Anterior cingulate cortex (tissue), 58 donors: ENCODE measurements at places on chromosomes 13 and 19.
A peak's percentile ranks its signal among the peaks of the same experiment; 100 is the strongest.

DNA sequence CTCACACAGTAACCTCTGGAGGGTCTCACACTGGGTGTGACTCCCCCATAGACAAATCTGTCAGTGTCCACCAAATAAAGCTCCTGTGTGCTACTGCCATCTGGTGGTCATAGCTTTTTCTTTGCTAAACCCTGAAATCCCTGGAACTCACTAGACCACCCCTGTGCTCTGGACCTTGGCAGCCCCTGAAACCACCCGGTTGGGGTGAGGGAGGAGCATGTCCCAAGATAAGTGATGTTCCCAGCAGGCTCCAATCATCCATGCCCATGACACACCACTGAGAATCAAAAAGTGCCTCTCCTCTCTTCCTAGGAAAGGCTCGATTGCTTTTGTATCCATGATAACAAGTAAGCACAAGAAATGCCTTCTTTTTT, 6.5 kb upstream of the HSD17B14 start:
- peak; percentile 6 for DNase-seq

DNA sequence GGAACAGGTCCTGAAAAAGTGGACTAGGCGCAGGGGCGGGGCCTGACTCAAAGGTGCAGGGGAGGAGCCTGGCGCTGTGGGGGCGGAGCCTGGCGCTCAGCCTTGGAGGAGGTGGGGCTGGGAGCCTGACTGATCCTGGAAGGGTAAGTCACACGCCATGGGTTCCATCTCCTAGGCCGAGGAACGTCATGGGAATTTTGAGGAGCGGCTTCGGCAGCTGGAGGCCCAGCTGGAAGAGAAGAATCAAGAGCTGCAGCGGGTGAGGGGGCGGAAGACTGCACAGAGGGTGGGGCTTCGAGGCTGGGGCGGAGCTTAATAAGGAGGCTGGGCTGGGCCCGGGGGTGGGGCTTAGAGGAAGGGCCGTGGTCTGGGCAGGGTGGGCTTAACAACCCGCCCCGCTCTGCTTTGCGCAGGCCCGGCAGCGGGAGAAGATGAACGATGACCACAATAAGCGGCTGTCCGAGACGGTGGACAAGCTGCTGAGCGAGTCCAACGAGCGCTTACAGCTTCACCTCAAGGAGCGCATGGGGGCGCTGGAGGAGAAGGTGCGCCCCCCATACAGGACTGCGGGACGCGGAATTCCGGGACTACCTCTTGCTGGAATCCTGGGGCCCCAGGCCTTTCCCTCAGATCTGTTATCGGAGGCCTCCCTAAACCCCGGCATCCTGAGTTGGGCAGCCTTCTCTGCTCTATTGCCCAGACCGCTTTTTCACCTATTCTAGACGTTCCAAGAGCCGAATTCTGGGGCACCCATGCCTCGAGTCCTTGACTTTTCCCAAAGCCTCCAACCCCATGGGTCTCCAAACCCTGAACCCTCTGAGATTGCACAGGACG, 14.5 kb downstream of the PPFIA3 start:
- no peak for DNase-seq

DNA sequence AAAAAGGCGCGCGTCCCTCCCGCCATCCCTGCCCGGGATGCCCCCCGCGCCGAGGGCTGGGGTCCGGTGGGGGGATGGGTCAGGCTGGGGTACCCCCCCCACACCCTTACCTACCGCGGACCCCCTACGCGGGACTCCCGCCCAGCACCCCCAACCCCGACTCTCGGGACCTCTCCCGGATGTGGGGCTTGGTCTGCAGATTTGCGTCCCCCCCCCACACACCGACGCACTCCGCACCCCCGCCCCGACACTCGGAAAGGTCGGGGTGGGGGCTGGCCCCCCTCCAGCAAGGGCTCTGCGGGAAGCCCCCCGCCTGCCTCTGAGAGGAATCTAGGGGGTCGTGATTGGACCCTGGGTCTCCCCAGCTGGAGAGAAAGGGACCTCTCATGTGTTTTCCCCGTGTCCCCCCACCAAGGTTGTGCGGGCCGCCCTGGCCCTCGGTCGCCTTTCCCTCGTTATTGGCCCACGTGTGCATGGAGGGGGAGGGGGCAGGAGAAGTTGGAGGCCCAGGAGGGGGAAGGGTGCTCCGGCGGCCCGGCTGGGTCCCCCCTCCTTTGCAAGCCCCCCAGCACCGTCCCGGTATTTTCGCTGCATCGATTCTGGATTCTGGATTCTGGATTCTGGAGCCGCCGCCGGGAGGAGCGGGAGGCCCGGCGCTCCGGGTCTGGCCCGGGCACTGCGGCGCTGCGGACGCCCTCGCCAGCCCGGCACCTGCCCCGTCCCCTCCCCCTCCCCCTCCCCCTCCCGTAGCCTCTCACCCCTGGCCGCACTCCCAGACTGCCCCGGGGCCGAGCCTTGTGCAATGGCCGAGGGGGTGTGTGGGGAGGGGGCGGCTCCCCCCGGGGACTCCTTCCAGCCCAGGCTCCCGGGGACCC, 607 bp downstream of the NFIC start:
- DNase-seq, result no peak

GRCh38 chr19:13758795-13759194, 5.5 kb upstream of the MRI1 start:
- DNase-seq, result no peak

DNA sequence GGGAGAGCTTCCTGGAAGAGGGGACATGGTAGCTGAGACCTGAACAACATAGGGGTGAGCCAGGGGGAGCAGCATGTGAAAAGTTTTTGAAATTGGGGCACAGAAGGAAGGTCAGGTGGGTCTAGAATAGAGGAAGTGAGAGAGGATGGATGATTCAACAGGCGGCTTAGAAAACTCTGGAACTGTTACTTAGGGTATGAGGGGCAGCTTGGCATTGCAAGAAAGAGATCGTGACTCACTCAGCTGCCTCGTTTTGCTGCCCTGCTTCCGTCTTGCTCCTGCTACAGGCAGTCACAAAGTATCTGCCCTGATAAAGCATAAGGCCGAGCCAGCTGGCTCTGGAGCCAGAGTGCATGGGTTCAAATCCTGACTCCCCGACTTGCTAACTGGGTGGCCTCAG, 1.3 kb upstream of the CEACAM20 start:
- DNase-seq, result no peak

DNA sequence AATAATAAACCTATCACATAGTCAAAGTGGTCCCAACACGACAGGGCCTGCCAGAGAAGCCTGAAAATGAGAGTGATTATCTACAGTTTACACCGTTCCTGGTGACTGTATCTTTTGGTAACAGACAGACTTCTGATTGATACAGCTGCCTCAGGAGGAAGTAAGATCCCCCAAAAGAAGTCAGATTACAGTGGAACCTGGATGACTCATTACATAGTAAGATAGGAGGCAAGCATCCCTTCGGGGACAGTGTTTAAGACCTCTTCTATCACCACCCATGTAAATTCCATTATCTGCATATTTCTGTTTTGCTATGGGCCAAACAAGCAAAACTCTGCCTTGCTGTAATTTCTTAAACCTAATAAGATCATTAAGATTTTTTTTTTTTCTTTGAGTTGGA, 44.0 kb upstream of the FLT1 start:
- DNase-seq, result no peak

GRCh38 chr13:51332566-51333361, 6.7 kb upstream of the SERPINE3 start:
- DNase-seq, result no peak

DNA sequence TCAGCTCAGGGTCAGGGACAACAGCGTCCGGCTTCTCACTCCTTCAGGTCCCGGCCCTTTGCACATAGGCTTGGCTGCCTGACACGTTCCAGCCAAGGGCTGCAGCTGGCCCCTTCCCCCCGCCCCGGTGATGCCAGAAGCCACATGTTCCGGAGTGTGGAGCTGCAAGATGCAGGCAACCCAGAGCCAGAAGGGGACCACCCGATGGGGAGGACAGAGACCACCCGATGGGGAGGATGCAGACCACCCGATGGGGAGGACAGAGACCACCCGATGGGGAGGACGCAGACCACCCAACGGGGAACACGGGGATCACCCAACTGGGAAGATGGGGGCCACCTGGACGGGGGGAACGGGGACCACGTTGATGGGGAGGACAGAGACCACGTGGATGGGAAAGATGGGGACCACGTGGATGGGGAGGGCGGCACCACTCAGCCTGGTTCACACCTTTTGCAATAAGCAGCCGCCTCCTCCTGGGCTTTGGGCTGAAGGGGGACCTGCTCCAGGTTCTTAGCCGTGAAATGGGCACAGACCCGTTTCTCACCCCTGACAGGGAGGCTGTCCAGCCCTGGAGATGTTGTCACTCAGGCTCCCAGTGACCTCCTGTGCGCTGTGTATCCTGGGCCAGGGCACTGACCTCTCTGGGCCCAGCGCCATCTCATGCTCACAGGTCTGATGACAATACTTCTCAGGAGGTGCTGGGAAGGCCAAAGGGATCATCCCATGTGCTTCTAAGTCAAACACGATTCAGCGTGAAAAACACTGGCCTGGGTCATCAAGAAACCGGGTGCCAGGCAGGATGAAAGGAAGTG, 34.5 kb downstream of the C13orf46 start:
- DNase-seq, result no peak
